Mesangial cell (primary cell): ENCODE measurements at places on chromosomes 3 and 15. TPM values are rescaled to one million over a fixed set of nuclear protein-coding genes. Genes with fewer than 3 reads are reported as not detected.

GOLGA8G gene
- total RNA-seq = not detected in 2 replicates

GOLGA6L7 gene
- not detected in 2 replicates for total RNA-seq

MRAS gene
- total RNA-seq = 40.2 and 50.6 TPM in 2 replicates

FOXB1 gene
- total RNA-seq = not detected in 2 replicates

EEFSEC gene
- 17.2 and 24.8 TPM in 2 replicates for total RNA-seq

ULK4 gene
- 1.6 and 7.5 TPM in 2 replicates for total RNA-seq

SLC9C1 gene
- total RNA-seq = not detected in 2 replicates

SNRPA1 gene
- 9.5 and 76.6 TPM in 2 replicates for total RNA-seq

TM4SF1 gene
- 113 and 140 TPM in 2 replicates for total RNA-seq

SEMA6D gene
- 0.49 and 2.9 TPM in 2 replicates for total RNA-seq

HEMK1 gene
- 11.4 and 15.1 TPM in 2 replicates for total RNA-seq

RBPMS2 gene
- 0.63 and 1.3 TPM in 2 replicates for total RNA-seq

PLA1A gene
- 0.16 and 3.9 TPM in 2 replicates for total RNA-seq

CASR gene
- total RNA-seq = 2.2 TPM in 1 of 2 replicates, not detected in the other
